Hypothalamus (tissue), 51 donors: ENCODE measurements at places on chromosomes 2 and 18.

GRCh38 chr18:55007602-55008001 is 48.3 kb upstream of the CCDC68 start:
- DNase-seq: no peak

DNA sequence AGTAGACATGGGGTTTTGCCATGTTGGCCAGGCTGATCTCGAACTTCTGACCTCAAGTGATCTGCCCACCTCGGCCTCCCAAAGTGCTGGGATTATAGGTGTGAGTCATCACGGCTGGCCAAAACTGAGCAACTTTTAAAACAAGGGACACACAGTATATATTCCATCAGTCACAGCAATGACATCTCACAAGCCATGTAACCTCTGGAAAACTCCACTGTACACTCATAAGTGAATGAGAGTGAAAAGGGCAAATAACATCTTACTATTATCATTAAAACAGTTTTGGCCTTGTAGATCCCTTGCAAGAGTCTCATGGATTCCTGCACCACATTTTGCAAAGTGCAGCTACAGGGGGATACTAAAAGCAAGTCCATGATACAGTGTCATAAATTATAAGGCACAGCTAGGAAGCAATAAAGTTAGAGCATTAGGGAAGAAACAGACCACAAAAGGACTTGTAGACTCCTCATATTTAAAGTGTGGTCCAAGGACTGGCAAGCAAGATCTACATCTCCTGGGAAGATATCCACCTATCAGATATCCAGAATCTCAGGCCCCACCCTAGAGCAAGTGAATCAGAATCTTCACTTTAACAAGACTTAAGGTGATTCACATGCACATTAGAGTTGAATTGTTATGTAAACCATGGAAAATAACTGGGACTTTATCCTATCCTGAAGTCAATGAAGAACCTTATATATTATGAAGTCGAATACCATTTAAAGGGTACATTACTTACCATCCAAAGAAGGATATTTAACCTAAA is 5.7 kb downstream of the SMC6 start:
- DNase-seq: no peak

- no peak for DNase-seq
Measured at GRCh38 chr2:63320669-63321068, 267.6 kb downstream of the WDPCP start.

DNA sequence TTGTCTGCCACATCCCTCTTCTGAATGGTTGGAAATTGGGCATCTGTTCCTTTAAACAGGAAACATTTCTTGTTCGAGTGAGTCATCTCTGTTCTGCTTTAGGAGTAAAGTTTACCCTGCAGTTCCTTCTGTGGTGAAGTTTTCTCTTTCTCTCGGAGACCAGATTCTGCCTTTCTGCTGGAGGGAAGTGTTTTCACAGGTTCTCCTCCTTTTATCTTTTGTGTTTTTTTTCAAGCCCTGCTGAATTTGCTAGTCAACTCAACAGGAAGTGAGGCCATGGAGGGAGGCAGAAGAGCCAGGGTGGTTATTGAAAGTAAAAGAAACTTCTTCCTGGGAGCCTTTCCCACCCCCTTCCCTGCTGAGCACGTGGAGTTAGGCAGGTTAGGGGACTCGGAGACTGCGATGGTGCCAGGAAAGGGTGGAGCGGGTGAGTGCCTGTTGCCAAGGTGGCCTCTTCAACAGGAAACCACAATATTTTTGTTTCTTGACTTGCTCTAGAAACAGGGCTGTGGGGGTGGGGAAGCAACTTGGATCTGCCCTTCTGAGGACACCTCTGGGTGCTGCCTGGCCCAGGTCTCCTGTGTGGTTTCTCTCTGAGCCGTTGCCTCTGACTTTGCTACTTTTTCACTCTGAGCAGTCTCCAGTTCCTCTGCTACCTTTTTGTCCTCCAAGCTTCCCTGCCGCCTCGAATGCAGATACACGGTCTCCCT is 2.2 kb upstream of the CASP8 start:
- DNase-seq: no peak

- DNase-seq: peak; percentile 72
Measured at GRCh38 chr2:86079981-86080911, 25.4 kb downstream of the POLR1A start.

DNA sequence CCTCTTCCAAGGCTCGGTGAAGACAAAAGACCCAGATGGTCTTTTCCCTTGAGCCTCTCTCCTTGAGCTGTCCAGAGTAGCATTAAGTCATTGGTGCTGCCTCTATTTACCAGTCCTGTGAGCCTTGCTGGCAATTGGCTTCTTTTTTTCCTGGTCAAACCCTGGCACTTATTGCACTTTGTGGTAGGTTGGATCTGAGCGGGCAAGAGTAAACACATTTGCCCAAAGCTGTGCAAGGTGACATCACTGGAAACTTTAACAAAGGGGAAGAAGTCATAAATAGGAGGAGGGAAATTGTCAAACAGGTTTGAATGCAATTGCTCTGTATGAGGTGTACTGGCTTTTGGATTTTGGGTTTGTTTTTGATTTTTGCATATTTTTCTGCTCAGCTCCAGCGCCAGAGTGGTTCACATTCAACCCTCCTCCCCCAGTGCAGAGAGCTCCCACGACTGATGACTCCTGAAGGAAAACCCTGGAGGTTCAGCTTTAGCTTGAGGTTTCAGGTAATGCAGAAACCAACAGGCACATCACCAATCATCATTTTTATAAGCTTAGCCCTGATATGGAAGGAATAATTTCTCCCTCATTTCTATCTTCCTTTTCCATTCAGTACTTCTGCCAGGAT is 8.3 kb downstream of the KCNE4 start:
- no peak for DNase-seq

DNA sequence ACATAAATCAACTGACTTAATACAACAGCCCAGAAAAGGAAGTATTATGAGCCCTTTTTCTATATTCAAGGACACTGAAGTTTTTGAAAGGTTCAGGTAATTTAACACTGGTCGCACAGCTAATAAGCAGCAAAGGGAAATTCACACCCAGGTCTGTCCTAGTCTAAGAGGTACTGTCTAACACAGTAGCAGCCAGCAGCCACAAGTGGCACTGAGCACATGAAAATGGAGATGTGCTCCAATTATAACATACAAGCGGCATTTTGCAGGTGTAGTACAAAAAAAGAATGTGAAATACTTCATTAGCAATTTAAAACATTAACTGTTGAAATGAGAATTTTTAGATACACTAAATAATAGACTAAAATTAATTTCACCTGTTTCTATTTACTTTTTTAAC is 23.4 kb downstream of the SPRED2 start:
- no peak for DNase-seq

DNA sequence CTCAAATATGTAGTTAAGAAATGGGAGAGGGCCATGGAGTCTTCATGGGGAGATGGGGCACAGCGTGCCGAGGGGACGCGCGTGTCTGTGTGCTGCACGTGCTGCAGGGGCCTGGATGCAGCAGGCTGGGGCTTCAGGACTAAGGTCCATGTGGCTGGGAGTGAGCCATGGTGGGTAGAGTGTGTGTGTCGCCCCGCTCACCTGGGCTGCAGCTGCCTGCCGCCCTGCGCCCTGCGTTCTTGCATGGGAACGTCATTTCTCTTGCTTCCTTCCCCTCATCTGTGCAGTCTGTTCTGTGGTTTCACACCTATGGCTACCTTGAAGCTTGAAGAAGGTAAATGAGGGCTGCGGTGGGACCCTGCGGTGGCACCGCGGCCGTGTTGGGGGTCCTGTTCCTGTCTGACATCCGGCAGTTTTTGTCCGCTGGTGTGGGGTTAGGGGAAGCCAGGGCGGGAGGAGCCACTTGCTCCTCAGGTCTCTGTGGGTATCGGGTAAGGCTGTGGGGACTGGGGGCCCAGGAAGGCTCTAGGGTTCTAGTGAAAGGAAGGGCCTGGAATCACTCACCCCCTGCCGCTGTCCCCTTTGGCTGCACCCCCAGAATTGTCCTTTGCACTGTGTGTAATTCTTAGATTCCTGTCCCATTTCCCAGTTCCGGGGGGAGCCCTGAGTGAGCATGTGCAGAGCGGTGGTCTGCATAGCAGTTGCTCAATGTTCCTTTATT is 54.1 kb upstream of the HS6ST1 start:
- DNase-seq: no peak

DNA sequence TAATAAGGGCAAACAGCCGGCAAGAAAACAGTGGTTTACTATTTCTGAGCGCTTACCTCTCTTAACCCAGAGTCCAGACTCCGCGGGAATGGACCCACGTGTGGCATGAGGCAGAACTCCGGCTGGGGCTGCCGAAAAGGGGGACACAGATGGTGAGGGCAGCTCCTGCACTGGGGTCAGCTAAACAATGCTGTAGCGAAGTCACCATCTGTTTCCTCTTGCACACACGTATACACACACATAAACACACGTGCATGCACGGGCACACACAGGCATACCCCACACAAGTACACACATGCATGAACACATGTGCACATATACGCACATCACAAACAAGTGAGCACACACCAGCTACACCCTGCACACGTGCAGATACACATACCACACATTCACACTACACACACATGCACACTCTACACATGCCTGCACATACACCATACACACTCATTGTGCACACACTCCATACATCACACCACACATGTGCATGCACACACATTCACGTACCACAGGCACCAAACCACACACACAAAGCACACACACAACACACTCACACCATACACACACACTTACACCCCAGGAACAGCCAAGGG is 105.9 kb upstream of the ID2 start:
- no peak for DNase-seq

GRCh38 chr2:62685256-62685655 is 20.3 kb upstream of the EHBP1 start:
- DNase-seq: no peak

GRCh38 chr2:110126086-110126773 is 10.6 kb upstream of the MALL start:
- no peak for DNase-seq

DNA sequence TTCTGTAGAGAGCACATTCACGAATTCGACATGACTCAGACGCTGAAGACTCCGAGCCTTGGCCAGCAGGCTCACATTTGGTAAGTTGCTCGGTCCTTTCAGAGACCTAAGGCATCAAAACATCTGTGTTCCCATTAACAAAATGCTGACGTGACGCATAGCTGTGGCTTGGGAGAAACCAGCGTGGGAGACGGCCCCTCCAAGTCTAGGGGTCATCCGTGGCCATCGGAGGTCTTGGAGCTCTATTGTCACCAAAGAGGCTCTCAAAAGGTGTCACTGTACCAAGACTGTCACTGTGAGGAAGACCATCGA is 14.9 kb downstream of the FBLN7 start:
- no peak for DNase-seq

- DNase-seq: no peak
Measured at GRCh38 chr2:206054952-206055351, 31.0 kb downstream of the INO80D start.

GRCh38 chr18:9719421-9719981 is 11.4 kb downstream of the RAB31 start:
- no peak for DNase-seq

DNA sequence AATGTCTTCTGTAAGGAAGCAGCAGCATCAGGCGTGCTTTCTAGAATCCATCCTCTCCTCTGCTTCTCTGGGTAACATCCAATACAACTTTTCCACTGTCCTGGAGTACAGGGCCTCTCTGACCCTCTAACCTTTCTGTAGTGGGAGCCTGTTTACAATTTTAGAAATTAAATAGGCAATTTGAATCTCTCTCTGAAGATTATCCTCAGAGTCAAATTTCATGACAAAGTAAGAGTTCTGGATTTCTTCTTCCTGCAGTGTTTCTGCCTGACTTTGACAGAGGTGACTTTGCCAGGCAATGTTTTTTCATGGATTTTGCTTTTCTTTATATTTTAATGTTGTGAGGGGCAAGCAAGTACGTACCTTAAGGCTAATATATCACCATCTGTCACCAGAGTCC is 558.4 kb downstream of the PARD3B start:
- no peak for DNase-seq

DNA sequence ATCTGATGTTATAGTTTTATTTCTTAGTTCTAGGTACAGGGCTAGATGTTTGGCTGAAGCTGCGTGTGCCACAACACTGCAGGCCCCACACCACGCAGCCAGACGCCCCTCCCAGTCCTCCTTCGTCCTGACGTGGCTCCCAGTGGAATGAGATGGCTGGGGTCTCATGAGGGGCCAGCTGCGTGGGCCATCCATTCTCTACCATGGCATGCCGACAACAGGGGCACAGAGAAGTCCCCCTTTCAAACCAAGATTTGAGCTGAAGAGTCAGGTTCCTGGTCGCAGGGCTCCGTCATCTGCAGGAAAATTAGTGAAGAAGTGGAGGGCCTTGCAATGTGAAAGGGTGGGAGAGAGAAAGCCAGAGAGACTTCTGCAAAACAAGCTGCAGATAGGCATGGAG is 64.5 kb downstream of the PARD6G start:
- DNase-seq: no peak

GRCh38 chr2:101710471-101711318 is 13.2 kb downstream of the MAP4K4 start:
- DNase-seq: no peak

GRCh38 chr2:226756131-226756530 is 43.5 kb downstream of the IRS1 start:
- DNase-seq: no peak

DNA sequence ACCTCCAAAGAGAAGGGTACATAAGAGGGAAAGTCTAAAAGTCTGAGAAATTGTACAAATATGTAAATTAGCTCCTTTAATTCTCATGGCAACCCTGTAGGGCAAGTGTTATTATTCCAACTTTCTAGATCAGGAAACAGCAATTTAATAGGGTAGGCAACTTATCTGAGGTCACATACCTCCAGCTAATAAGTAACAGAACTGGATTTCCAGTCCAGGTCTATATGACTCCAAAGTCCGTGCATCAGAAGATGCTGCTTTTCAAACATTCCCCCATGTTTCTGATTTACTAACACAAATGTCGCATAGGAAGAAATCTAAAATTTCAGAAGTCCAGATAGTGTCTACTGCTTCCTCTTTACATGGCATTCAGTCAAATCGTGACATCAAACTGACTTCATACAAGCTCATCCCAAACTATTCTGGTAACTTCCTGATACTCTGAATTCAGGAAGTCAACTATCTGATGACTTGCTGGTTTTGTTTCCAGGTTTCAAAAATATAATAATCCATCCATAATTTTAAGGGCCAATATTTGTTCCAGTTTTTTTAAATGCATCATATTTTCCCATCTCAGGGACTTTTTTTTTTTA is 419.3 kb upstream of the ACVR2A start:
- no peak for DNase-seq

GRCh38 chr2:118718921-118719320 is 128.5 kb downstream of the EN1 start:
- DNase-seq: no peak

- DNase-seq: no peak
Measured at GRCh38 chr2:149657401-149658040, 69.9 kb upstream of the MMADHC start.

GRCh38 chr2:95082477-95082876 is 39.1 kb downstream of the MRPS5 start:
- no peak for DNase-seq

GRCh38 chr2:8427211-8427610 is 254.6 kb upstream of the ID2 start:
- no peak for DNase-seq

DNA sequence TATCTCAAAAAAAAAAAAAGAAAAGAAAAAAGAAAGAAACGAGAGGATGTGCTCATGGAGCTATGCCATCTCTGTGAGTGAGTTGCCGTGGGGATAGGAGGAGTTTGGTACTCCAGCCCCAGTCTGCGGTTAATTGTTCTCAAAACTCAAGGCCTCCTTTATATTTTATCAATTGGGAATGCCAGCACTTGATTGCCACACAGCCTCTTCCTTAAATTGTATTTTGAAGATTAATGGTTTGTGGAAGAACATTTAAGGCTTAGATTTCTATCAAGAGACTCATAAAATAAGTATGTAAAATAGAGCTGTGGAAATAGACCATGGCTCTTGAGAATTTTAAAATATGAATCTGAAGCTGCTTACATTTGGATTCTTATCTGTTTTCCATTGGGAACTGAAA is 29.8 kb downstream of the KCNE4 start:
- DNase-seq: no peak
